ACHN (cell line): ENCODE measurements at places on chromosomes 7 and 10.

DNA sequence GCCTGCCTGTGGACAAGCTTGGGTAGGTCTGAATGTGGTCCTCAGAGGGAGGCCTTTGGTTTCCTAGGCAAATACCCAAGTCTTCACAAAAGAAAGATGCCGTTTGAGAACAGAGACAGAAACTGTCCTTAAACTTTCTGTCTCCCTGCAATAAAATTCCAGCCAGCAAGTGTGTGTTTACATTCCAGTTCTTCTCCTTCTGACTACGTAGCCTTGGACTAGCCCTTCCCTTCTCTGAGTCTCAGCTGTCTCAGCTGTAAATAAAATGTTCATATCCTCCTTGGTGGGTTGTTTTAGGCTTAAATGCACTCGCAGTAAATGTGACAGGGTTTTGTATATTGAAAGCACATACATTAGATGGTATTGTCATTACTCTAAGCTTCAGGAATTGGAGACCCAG is 561.2 kb upstream of the MKI67 start:
- DNase-seq: no peak

DNA sequence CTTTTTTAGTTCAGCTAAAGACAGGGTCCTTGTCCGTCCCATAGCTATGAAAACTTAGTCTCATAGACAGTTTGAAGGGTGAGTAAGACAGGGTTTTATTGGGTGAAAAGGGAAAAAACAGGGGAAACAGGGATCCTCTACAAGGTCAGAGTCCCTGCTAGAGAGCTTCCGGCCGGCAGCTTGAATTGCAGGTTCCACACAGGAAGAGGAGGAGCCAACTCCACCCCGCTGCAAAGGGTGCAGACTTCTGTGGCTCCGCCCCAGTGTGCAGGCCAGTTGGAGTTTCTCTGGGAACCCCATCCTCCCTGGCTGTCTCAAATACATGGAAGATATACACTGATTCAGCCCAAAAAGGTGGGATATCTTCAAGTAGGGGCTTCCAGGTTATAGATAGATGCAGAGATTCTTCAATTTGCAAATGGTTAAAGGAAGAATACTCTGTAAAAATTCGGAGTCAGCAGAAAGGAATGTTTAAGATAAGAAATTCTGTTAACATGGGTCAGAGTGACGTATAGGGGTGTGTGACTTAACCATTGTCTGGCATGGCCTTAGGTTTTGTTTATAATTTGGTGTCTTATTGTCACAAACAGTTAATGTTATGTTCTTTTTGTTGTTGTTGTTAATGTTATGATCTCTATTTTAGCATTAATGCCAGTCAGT is 34.6 kb upstream of the HECW1 start:
- DNase-seq: no peak

GRCh38 chr10:98676895-98677294 is 230.2 kb upstream of the HPS1 start:
- peak; percentile 13 for DNase-seq

- DNase-seq: no peak
These were observed 73.3 kb downstream of the ARID5B start for GRCh38 chr10:61974601-61975390.

DNA sequence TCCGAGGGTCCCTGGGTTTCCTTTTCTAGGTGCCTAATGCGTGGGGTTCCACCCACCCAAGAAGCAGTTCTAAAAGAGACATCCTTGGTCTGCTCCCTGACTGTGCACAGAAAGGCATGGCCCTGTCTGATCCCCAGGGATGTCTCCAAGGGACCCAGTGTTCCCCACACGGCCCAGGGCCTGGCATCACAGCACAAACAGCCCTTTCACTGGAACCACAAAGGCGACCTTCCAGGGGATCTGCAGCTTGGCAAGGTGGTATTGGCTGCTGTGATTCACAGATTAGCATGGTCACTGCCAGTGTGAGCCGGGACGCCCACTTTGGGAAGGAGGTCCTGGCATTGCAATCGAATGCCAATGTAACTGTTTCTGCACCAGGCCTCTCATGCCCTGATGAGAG is 6.4 kb downstream of the KCNMA1 start:
- no peak for DNase-seq
